ENCODE measurements at places on chromosomes 5 and 9.
A peak's percentile ranks its signal among the peaks of the same experiment; 100 is the strongest.

DNA sequence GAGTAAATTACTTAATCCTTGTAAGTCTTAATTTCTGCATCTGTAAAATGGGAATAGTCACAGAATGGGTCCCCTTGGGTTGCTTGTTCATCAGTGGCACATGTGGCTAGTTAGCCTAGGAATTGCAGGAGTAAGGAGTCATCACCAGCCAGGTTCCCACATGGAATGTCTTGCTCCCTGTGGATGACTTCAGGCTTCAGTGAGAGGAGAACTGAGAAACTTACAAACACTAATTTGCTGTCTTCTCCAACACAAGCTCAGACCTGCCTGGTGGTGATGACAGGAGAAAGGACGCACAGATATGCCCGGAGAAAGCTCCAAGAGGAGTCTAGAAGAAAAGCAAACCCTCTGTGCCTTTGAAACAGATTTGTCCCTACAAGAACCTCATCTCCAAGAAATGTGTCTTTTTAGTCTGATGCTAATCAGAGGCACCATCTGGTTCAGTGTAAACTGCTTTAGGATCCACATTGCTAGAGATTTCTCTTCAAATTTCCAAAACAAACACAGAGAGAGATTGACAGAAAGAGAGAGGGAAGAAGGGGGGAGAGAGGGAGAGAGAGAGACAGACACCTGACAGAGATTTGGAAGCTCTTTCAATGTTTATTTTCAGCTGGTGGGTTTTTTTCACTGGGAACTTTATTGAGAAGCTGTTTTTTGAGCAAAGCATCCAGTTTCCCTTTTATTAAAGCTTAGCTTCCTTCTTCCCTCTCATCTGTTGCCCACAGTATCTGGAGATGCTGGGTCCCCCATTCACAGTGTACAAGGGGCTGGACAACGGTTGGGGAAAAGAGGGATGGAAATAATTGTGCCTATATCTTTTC lies 128.3 kb downstream of the DOCK2 start:
- no peak for DNase-seq

DNA sequence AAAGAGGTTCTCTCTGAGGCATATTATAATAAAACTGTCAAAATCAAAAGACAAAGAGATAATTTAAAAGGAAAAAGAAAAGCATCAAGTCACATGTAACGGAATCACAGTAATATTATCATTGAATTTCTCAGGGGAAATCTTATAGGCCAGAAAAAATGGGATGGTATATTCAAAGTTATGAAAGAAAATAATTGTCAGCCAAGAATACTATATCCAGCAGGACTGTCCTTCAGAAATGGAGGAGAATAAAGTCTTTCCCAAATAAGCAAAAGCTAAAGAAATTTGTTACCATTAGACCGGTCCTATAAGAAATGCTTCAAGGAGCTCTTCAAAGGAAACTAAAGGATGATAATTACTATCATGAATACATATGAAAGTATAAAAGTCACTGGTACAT lies 342.0 kb upstream of the GRAMD2B start:
- no peak for DNase-seq

GRCh38 chr9:8456344-8456743 lies 656.8 kb upstream of the DMAC1 start:
- DNase-seq: no peak

DNA sequence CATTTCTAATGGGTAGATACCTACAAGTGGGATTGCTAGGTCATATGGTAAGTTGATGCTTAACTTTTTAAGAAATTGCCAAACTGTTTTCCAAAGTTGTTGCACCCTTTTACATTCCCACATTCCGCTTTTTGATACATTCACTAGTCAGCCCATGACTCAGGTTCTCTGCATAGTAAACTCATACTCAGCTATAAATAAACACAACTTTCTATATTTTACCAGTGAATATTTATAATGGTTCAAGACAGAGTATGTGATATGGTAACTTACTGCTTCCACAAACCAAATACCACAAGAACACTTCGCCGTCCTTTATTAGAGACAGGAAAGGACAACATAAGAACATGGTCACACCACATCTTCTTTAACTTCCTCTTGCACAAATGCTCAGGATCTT lies 54.0 kb downstream of the PLPP1 start:
- no peak for DNase-seq

DNA sequence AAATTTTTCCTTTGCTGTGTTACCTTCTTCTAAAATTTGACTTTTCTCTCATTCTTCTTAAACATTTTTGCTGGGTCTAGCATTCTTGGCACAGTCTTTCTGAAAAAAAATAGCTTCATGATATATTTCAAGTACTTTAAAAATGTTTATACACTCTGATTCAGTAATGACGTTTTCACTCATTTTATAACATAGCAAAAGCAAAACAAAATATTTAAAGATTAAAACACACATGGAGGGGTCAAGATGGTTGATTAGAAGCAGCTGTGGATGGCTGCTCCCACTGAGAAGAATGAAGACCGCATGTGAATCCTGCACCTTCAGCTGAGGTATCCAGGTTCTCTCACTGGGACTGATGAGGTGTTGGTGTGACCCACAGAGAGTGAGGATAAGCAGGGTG lies 188.2 kb downstream of the SGCD start:
- no peak for DNase-seq

- no peak for DNase-seq
These were observed 105.8 kb upstream of the PCSK1 start for GRCh38 chr5:96538808-96539250.

DNA sequence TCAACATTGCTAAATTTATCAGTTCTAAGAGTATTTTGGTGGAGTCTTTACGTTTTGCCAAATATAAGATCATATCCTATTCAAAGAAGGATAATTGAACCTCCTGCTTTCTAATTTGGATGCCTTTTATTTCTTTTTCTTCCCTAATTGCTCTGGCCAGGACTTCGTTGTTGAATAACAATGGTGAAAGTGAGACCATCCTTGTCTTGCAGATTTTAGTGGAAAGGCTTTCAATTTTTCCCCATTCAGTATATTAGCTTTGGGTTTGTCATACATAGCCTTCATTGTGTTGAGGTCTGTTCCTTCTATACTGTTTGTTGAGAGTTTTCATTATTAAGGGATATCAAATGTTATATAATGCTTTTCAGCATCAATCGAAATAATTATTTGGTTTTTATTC lies 1974.2 kb upstream of the ACO1 start:
- DNase-seq: no peak

DNA sequence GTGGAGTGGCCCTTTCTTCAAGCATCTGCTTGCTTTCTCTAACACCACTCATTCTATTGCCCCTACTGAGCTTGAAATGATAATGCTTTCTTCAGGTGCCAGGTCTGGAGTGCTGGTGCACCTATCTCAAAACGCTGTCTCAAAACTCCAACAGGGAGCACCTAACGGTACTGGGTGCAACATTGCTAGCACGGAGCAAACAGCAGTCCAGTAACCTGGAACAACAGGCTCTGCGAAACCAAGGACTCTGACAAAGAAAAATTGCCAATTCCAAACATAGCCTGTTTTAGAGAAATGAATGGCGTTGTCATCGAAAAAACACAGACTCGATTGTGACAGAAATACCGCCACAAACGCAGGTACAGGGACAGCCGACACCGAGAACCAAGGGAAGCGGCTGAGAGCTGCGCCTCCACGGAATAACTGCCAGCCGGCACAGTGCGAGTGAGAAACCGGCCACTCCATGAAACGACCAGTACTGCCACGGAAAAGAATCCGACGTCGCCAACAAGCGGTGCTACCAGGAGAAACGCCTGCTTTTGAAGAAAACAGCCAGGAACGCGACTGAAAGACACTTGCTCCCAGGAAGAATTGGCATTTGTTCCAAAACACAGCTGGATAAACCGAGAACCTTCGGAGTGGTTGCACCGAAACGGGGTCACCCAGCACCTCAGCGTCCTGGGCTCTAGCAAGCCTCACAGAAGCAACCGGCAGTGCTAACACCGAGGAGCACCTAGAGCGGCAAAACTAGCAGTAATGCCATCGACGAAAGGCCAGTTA lies 3.1 kb downstream of the ANXA2R start:
- DNase-seq: peak; percentile 80

DNA sequence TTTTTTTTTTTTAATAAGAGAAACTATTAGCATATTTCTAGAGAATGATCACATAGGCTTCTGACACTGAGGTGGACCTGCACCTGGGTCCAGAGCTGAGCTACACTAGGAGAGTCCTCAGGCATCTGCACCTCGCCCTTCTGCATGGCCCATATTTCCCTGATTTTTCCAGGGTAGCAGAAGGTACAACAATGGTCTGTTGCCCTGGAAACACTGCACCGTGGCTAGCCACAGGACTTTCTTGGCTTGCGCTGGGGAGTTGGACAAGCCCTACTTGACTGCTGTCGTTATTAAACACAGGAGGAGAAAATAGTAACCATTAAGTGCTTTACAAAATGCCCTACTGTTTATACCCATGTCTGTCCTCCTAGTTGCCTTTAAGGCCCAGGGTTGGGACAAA lies 615.7 kb upstream of the MEF2C start:
- DNase-seq: no peak

GRCh38 chr9:137788561-137789294 lies 88.9 kb upstream of the CACNA1B start:
- no peak for DNase-seq

- DNase-seq: no peak
These were observed 27.2 kb upstream of the ELL2 start for GRCh38 chr5:95988877-95989276.

- no peak for DNase-seq
These were observed 107.5 kb downstream of the NDFIP1 start for GRCh38 chr5:142215915-142216681.

- no peak for DNase-seq
These were observed 444.2 kb downstream of the ACTL7B start for GRCh38 chr9:108411632-108412031.

DNA sequence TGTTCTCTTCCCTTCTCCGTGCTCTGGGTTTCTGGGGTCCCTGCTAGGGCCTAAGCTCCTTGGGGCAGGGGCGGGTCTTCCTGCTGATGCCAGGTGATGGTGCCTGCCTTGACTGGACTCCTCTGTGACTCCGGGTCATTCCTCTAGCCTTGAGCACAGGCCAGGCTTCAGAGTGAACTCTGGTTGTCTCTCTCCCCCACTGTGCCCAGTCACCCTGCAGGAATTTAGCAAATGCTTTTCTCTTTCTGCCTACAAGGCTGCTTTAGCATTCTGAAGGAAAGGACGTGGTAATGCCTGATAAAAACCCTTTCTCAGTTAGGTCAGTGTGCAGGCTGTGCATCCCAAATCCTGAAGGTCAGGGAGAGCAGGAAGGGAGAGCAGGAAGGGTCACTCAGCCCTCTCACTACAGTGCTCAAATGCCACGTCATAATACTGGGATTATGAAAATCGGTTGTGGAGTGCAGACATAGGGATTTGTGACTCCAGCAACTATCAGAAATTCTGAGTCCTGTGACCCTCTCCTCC lies 2.7 kb downstream of the CXCL14 start:
- no peak for DNase-seq

DNA sequence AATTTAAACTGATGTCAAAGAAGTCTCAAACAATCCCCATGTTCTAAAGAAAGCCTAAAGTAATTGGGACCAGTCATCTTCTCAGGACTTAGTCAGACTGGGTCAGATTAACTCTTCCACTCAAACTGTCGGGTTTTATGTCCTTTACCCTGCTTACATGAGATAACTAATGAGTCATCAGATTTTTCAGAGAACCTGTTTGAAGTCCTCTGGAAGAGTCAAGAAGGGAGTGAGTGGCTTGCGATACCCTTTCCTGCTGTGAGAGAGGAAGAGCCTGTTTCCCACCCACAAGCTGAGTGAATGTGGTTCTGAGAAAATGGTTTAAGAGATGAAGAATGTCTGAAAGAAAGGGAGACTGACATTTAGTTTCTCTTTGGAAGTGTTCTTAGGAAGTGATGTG lies 1866.7 kb upstream of the C9orf72 start:
- no peak for DNase-seq
